Stimulated activated CD8-positive, alpha-beta memory T cell treated with anti-CD3 and anti-CD28 coated beads, Interleukin-15, amount 100 ng/mL, for 24 hours (primary cell): ENCODE measurements at places on chromosomes 2 and 18.

DNA sequence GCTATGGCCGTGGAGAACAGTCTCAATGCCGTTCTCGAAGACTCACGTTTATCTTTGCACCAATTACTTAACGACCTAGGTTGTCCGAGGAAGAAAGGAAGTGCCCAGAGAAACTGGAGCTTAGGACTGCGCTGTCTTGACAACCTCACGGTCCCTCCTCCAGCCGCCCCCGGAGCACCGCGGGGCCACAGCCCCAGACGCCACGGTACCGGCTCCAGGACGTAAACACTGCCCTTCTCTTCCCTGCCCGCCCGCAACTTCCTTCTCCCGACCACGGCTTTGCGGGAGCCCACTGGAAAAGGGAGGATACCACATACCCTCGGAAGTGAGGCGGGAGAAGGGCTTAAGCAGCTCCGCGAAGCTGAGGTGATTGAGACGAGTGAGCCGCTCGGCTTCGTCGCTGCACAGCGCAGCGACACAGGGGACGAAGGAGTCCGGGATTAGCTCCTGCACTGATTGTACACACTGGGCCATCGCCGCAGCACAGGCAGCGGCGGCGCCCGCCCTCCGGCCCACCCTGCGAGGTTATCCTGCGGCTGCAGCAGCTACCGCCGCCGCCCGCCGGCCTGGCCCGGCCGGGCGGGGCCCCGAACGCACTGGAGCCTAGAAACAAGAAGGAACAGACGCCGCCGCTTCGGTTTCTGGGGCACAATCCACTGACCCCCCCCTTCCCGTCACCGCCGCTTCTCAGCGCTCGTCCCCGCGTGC lies 483 bp downstream of the TRAPPC8 start:
- DNase-seq, result peak; percentile 5

- DNase-seq, result no peak
These were observed 181.3 kb downstream of the INHBB start for GRCh38 chr2:120526997-120527945.

DNA sequence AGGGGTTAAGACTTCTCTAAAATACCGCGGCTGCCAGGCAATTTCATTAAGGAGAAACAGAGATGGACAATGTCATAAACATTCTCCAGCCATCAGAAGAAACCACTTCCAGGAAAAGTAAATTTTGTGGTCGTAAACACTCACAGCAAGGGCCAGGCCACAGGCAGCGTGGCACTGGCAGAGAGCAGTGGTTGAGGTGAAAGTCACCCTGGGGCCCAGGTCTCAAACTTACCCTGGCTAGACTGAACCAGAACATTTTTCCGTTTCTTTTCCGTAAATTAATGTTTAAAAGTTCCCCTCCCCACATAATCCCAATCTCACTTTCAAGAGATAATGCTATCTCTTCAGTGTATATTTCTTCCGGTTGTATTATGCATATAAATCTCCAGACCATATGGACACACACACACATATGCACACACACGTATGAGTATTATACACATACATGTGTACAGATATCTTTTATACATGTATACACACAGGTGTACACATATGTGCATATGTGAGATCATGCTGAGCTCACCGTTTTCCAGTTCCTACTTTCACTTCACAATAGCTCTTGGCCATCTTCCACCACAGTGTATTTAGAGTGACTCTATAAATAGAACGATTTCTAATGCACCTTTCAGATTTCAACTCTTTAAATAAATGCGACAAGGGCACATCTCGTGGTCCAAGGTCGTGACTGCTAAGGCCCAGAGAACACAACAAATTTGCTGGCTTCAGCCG lies 90.1 kb downstream of the MALT1 start:
- no peak for DNase-seq

- no peak for DNase-seq
These were observed at the start of gene CNGA3 for GRCh38 chr2:98346311-98347236. Gene CNGA3 (plus strand): TSS chr2:98346456. CDS start chr2:98369976, 23,520 bp downstream.

DNA sequence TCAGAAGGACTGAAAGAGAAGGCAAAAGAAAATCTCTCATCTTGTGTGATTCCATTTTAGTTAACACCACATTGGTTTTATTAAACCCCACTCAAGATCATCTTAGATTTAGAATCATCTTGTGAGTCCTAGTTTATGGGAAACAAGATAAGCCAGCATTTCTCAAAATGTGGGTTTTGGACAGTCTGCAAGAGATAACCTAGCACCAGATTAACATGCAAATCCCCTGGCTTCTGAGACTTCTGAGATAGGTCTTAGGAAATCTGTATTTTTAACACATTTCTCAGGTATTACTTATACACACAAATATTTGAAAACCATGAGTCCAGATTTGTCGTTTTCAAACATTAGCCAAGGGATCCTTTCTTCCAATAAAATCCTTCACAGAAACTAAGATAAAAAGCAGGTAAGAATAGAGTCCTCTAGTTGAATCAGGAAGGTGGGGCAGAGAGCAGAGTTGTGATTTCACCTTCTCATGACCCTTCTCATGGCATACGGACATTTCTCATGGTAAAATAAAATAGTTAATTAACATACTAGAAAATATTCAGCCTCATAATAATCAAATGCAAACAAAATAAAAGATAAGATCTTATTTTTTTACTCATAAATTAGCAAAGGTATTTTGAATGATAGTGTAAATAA lies 287.2 kb upstream of the FN1 start:
- DNase-seq, result no peak

- no peak for DNase-seq
These were observed 105.2 kb downstream of the CCDC85A start for GRCh38 chr2:56288838-56289580.

GRCh38 chr2:34423301-34423700 lies 824.2 kb upstream of the FAM98A start:
- no peak for DNase-seq
